Cerebellar nuclear complex (tissue), 1 donor: ENCODE measurements at places on chromosomes 12 and 14.

DNA sequence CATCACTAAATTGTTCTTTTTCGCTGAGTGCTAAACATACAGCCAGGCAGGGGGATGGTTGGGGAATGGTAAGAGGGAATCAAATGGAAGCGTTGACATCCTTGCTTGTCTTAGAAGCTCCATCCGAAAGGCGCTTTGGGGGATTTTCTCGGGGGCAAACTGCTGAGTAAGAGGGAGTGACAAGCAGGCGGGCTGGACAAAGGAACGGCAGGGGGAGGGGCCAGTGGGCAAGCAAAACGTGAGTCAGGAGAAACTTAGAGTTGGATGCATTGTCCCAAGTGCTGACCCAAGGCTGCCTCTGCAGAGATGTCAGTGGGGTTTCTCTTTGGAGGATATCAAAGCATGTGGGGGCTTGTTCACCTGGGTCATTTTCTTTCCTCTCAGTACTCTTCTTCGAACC is 480.5 kb downstream of the VRK1 start:
- DNase-seq = no peak

DNA sequence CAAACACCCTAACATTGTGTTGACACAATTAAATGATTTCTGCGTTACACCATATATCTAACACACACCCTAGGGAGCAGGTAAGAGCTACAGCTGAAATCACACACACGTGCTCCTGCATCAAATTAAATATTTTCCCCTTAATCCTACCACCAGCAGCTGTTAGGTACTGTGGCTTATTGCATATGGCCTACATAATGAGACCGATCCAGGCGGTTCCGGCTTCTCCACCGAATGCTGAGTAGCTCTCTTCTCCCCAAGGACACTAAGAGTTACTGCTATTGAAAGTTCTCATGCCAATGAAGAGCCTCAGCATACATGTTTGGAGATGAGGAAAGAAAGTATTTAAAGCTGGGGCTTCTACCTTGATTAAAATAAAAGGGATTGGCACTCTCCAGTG is 472.2 kb upstream of the STXBP6 start:
- DNase-seq = no peak

- DNase-seq = no peak
Observed at GRCh38 chr12:19435831-19436497, 3.3 kb upstream of the AEBP2 start.

DNA sequence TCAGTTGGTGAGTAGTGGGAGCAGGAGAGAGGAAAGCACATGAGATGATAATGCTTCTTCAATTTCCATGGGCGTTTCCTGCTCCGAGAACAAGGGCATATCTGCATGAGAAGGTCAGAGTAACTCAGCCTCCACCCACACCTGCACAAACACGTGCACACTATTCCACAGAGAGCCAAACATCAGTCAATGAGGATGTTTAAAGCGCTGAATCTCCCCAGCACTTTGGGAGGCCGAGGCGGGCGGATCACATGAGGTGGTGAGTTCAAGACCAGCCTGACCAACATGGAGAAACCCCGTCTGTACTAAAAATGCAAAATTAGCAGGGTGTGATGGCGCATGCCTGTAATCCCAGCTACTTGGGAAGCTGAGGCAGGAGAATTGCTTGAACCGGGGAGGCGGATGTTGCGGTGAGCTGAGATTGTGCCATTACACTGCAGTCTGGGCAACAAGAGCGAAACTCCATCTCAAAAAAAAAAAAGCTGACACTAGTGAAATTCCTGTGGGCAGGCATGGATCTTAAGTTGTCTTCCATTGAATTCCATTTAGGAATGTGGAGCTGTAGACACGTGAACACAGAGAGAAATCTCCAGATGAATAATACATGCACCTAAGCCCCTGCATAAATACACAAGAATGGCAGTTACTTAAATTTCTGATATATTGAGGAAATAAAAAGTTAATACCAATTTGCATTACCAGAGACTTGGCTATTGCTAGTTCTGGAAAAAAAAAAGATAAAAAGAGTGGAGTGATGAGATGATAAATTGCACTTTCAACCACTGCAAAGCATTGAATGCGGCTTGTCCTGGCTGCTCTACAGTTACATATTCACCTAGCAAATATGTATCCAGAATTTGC is 1097.4 kb upstream of the TMEM132C start:
- no peak for DNase-seq

GRCh38 chr14:30985796-30986195 is 39.7 kb upstream of the AP4S1 start:
- no peak for DNase-seq

DNA sequence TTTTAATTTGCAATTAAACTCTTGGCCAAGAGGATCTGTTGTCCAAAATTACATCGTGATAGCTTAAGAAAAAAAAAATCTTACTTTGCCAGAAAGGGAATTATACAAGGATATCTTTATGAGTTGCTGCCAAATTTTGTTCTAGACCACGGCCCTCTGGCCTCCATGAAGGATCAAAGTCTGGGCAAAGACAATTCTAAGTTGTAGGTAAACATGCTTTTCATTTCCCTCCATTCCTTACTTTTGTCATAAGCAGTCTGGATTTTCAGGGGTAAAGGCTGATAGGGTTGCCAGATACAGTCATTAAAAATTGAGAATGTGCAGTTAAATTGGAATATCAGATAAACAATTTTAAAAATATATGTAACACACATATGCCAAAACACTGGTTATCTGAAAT is 135.1 kb downstream of the MON2 start:
- no peak for DNase-seq

GRCh38 chr14:89848165-89848564 is 106.4 kb downstream of the EFCAB11 start:
- DNase-seq = no peak

DNA sequence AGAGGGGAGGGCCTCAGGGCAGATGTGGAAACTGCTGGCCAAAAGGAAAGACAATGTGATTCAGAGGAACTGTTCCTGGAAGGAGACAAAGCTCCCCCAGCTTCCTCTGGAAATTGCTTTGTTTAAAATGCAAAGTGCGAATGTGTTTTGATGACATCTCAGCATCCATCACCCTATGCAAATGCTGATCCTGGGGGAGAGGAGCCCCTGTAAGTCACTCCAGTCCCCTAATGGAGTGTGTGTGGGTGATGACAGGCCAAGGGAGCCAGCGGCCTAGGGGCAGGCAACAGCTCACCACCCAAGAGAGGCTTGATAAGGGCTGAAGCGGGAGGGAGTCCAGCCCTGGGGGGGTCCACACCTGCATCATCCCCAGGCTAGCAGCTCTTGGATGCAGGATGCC is 134.2 kb downstream of the ESRRB start:
- no peak for DNase-seq

DNA sequence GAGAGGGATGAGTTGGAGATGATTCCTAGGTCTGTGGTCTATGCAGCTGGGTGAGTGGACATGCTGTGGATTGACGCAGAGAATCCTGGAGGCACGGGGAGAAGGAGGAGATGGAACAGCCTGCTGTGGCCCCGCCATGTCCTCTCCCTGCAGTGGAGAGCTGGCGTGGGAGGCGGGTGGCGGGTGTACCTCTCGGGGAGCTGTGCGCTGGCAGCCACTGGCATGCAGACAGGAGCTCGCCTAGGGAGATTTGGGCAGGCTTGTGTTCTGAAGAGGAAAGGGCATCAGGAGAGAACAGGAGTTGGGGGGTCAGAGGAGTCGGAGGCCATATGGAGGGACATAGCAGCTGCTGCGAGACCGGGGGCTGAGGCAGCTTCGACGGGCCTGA is 56.1 kb downstream of the TECPR2 start:
- DNase-seq = no peak

- no peak for DNase-seq
Observed at GRCh38 chr14:33068040-33068439, 129.4 kb downstream of the NPAS3 start.

DNA sequence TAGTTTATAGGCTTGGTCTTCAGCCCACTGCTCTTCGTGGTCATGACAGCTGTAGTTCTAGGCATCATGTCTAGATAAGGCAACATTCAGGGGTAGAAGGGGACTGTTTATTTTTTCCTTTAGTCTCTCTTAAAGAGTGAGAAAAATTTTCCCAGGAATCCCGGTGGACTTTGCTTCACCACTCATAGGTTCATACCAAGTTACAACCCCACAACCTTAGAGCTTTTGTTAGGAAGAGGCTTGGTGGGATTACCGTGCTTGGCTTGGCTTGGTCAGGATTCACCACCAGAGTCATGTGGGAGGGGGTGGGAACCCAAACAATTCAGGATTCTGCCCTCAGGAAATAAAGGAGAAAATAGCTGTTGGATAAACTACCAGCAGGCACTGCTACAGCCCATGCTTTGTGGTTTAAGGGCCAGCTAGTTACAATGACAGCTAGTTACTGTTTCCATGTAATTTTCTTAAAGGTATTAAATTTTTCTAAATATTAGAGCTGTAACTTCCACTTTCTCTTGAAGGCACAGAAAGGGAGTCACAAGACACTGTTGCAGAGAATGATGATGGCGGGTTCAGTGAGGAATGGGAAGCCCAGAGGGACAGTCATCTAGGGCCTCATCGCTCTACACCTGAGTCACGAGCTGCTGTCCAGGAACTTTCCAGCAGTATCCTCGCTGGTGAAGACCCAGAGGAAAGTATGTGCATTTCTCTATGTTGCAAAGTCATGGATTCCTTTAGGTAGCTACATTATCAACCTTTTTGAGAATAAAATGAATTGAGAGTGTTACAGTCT is 25.9 kb upstream of the PAPLN start:
- no peak for DNase-seq

GRCh38 chr12:81759190-81760051 is at the start of gene PPFIA2:
PPFIA2 (minus strand) TSS chr12:81759350.
- peak; percentile 65 for DNase-seq

GRCh38 chr12:118189741-118190191 is 53.8 kb downstream of the PEBP1 start:
- DNase-seq = no peak

DNA sequence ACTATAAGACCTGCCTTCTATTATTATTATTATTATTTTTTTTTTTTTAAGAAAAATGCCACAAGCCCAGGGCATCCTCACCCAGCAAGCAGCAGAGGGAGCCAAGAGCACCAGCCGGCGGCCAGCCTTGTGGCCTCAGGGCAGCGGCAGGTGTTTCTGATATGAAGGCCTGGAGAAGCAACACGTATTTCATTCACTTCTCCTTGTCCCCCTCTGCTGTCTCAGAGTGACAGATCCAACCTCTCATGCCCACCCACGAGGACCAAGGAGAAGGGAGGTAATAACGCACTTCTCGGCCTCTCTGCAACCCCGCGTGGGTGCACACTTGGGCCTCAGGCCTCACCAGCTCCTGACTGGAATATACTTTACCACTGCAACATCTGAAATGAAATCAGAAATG is 25.4 kb downstream of the CDC42BPB start:
- DNase-seq = no peak

- DNase-seq = no peak
Observed at GRCh38 chr12:65926119-65926908, 102.0 kb downstream of the HMGA2 start.

GRCh38 chr14:72094844-72095582 is 162.8 kb downstream of the RGS6 start:
- no peak for DNase-seq

DNA sequence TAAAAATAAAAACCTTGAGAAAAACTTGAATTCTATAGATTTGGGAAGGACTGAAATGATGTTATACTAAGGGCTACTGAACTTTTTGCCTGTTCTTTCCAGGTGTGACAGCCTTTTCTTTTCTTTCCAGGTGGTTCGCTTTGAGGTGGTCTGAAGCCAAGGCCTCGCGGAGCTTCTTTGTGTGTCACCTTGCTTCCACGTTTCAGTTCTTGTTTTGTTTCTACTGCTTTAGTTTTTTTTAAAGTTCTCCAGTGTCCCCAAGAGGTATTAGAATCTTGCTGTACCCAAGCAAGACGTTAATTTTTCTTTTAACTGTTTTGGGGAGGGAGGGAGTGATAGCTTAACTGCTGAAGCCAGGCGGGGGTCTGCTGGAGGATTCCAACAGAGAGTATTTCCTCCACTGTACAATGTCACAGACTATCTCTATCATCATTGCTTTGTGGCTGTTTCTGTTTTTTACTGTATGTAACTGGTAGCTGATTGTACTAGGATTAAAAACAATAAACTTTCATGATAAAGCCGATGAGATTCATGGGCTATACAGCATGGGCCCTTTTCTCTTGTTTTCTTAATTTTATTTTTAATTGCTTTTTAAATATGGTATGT is 40.2 kb downstream of the PROX2 start:
- no peak for DNase-seq

DNA sequence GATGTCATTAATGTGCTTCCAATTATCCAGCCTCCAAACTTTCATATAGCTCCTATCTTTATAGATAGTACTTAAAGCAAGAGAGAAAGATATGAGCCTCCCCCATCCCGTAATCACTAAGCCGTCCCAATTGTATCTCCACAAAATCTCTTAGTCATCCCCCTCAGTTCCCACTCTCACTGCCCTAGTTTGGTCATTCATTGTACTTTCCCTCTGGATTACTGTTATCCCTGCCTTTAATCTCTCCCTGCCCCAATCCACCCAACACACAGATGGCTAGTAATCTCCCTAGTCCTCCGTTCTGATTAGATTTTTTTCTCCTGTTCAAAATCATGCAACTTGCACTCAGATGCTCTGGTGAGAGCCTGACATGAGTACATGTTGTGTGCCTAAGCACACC is 5.4 kb upstream of the BCAT1 start:
- DNase-seq = no peak

GRCh38 chr12:58925111-58925611 is 4.9 kb upstream of the LRIG3 start:
- no peak for DNase-seq

GRCh38 chr12:96368233-96368632 is 32.0 kb downstream of the CDK17 start:
- no peak for DNase-seq
